ENCODE measurements at places on chromosomes 12 and 14.

DNA sequence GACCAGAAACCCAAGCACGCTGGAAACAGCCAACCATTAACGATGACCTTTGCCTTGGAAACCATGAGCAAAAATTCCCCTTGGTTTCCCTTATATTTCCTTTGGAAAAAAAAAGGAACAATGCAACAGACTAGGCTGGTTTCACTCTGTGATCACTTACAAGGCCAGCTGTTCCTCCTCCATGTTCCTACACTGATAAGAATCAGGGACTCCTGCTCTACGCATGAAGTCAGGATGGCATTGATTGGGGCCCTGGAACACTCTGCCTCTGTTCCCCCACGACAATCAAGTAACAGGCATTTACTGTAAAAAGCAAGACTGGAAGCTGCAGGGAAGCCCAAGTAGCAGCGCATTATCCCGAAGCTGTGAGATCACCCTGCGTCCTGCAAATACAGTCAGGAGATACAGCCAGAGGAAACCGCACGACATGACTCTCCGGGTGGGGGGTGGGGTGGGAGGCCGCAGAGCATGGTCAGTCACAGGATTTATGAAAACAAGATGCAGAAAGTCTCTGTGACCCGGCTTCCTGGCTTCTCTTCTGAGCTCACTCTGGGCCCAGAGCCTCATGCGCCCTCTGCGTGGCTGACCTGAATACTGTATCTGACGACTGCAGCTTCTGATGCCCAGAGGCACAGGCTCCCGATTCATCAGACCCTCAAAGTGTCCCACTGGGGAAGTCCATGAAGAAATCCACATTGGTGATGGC lies 31.1 kb downstream of the SSH1 start:
- no peak for DNase-seq

GRCh38 chr12:66602483-66603143 lies 76.3 kb downstream of the GRIP1 start:
- DNase-seq = no peak

GRCh38 chr12:18375131-18375530 lies 113.8 kb downstream of the PIK3C2G start:
- DNase-seq = no peak

GRCh38 chr14:20247646-20248246 lies 8.7 kb downstream of the OR11H4 start:
- DNase-seq = no peak

GRCh38 chr12:57340104-57340503 lies 89.1 kb upstream of the STAC3 start:
- DNase-seq = no peak

GRCh38 chr12:92424338-92424737 lies 278.5 kb upstream of the PLEKHG7 start:
- no peak for DNase-seq

DNA sequence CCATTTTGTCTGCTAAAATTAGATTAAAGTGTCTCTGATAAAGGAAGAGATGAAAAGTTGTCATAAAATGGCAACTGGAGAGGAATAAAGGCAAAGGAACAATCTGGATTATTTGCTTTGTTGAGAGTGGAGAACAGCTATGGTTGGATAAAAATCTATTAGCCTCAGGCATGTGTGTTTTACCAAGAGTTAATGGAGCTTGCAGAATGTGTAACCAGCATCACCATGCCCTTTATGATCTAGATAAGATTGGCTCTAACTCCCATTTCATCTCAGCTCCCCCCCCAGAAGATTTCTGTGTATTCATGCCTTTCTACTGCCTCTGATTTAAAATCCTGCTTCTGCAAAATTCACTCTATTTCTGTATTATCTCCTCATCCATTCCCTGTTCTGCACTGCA lies 93.8 kb downstream of the GALC start:
- DNase-seq = no peak

GRCh38 chr12:53991077-53991460 lies 6.1 kb downstream of the HOXC10 start:
- no peak for DNase-seq

DNA sequence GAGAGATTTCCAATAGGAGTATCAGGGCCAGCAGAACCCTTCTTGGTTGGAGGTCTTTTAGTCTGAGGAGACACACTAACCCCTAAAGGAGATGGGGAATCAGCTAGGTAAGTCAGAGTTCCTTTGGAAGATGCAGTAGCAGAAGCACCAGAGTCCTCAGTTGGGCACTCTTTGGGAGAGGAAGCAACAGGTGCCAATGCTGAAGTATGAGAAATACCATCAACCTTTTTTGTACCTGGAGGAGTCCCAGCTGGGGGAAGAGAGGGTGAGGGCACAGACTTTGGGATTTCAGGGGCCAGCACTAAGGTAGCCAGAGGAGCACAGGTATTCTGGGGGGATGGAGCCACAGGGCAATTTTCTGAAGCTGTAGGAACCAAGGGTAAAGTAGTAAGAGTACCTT lies 6.0 kb downstream of the NACA start:
- no peak for DNase-seq

DNA sequence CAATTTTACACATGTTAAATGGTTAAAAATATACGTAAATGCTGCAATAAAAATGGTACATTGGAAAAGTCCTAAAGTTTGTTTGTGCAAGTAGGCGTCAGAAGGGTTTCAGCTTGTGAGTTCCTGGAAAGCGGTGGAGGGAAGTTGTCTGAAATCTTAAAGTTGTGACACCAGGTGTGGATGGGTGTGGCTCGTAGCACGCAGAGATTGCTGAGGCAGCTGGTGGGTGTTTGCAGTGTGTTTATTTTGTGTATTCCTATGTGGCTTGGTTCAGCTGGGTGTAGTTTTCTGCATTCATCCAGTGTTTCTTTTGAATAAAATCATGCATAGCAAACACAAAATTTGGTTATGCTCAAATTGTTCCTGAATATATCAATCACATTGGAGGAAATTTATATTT lies 136.8 kb upstream of the TBX3 start:
- DNase-seq = no peak

DNA sequence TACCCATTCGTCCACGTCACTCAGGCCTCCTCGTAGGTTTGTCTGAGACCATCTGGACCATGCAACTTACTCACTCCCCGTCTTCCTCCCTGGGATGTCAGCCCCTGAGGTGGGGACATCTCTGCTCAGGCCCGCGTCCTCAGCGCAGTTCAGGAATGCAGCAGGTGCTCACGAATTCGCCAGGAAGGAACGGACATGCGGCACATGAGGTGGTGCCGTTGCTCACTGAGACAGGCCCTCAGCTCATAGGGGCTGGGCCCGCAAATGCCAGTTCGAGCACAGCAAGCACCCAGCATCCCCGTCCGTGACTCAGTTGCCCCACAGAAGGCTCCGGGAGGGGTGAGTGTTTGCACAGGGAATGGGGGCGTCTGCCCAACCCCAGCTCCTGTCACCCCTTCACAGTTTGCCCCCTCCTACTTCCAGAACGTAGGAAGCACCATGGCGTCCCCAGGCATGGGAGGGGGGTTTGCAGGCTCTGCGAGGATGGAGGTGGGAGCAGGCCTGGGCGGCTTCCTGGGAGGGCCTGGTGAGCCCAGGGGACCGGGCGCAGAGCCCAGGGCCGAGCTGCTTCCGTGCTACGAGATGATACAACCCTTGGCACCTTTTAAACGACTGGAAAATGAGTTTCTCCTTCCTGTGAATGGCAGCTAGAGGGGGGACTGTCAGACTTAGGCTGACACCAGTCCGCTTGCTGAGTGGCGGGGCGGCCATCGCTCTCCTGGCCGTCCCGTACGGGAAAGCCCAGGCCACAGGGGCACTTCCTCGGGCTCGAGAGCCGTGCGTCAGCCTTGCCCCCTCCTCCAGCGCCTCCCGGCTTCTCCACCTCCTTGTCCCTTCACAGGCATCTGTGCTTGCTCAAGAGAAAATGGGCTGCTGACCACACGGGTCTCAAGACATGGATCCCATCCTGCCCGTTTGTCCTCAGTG lies 6.9 kb downstream of the GALNT9 start:
- no peak for DNase-seq

DNA sequence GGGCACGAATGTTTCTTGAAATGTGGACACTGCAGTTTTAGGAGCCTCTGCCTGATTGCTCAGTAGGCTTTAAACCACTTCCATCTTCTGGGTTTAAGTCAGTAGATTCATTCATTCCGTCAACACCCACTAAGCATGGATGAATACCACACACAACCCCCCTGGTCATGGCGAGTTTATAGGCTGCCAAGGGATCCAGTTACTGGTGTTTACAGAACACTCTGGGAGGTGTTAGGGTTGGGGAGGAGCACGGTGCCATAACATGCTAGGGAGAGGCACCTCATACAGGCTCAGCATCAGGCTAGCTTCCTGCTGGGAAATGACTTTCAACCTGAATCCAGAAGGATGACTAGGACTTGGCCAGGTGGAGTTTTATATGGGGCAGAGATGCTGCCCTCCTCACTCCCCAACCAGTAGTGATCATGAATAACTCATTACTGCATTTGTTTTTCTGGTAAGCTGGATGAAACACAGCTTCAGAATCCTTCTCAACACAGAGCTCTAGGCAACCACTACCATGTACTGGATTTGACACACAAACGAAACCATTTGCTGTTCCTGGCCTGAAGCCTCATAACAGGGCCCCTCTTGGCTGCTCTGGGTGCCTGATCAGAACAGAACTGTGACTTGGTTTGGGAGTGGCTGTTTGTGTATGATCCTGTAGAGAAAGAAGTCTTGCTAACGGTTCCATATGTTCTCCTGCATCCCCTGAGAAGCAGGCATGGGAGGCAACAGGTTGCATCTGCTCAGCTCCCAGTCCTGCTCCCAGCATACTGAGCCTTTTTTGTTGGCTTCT lies 47.9 kb downstream of the FBXW8 start:
- no peak for DNase-seq

GRCh38 chr14:75003250-75004027 lies 718 bp downstream of the EIF2B2 start:
- DNase-seq = no peak

DNA sequence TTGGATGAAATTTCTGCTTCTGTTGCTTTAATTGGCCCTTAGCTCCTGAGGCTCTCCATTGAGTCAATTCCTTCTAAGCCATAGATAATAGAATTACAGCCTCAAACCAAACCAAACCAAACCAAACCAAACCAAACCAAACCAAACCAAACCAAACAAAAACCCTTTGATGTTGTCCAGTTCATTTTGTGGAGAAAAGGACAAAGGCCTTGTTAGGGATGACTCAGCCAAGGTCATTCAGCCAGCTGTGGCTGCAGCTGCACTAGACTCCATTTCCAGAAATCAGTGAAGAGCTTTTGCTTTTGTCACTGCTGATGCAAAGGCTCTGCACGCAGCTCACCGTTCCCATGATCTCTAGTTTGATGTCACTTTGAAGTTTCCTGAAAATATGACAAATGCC lies 82.2 kb upstream of the RMST start:
- no peak for DNase-seq

GRCh38 chr12:55718015-55718414 lies 2.2 kb downstream of the BLOC1S1 start:
- DNase-seq = no peak

DNA sequence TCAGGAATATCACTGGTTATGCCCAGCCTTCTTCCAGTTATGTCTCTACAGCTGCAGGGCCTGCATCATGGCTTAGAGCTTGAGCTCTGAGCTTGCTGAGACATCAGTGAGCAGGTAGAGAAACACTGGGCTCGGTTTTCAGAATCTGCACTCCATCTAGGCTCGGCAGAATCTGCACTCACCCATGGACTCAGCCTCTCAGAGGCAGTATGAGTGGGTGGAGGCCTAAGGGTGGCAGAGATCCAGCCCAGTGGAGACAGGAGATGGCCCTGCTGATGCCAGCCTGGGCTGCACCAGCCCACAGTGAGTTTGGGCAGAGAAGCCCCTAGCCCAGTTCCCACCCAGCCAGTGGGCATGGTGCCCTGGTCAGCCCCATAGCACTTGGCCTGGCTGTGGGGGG lies 12.8 kb downstream of the KRT80 start:
- no peak for DNase-seq

- no peak for DNase-seq
Measured at GRCh38 chr14:105375635-105376057, 22.7 kb upstream of the TEX22 start.

GRCh38 chr14:61537563-61538463 lies 157.5 kb upstream of the HIF1A start:
- no peak for DNase-seq

- DNase-seq = no peak
Measured at GRCh38 chr12:113385282-113385882, 18.3 kb downstream of the SDS start.

- no peak for DNase-seq
Measured at GRCh38 chr12:69509904-69510827, 40.0 kb downstream of the FRS2 start.

DNA sequence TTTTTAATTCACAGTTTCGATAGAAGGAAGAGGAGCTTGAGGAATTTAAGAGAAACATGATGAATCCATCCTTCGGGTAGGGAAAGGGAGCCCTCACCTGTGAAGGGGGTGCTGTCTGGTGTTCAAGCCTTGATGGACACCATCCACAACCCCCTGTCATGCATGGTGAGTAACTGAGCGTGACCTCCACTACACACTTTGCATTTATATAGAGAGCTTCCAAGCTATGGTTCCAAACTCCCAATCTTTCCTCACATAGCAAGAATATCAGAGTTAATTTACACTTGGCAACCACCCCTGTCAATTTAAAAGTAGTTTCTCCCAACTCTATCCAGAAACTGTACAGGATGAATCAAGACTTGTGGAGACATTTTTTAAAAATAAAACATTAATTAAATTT lies 13.1 kb upstream of the NID2 start:
- DNase-seq = no peak

DNA sequence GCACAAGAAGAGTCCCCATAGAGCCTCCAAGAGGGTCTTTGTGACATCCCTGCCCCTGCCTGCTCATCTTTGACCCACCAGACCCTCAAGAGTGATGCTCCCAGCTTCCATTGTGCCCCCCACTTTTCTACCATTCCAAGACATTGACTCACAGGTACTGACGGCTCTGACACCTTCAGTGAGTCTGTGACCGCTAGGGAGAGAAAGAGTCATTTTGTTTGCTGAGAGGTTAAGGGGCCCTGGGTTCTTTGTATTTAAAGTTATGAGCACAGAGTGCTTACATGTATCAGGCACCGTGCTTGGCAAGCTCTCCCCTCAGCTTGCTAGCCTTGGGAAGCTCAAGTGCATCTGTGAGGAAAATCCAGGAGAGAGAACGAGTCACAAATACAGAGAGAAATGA lies 7.1 kb upstream of the KRT82 start:
- DNase-seq = no peak

- no peak for DNase-seq
Measured at GRCh38 chr12:53064613-53065436, 14.4 kb downstream of the SPRYD3 start.

- no peak for DNase-seq
Measured at GRCh38 chr14:61470261-61470960, 149.0 kb downstream of the PRKCH start.

GRCh38 chr14:73225496-73225895 lies 11.8 kb upstream of the PAPLN start:
- DNase-seq = no peak

GRCh38 chr14:105527381-105527825 lies 1.0 kb downstream of the TMEM121 start:
- no peak for DNase-seq

GRCh38 chr14:47332106-47332505 lies 343.3 kb downstream of the MDGA2 start:
- no peak for DNase-seq

- DNase-seq = no peak
Measured at GRCh38 chr14:89479802-89480201, 62.8 kb upstream of the FOXN3 start.
